Activated CD4-positive, alpha-beta T cell treated with anti-CD3 and anti-CD28 coated beads for 48 hours (primary cell): ENCODE measurements at places on chromosomes 5 and 9.

DNA sequence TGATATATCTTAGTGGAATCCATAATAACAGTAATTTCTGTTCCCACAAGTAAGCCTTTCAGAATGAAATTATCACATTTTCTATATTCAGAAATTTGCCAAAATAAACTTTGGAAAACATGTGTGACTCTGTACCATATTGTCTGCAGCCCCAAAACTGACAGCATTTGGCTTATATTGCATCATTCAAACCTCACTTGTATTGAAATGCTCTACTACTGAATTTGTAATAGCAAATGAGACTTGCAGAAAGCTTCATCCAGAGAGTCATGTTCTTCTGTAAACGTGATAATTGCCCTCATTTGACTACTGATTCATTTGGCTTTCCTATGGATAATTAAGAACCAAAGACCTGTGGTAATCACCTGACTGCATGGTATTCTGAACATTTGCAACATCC is 1249.5 kb upstream of the CDH18 start:
- DNase-seq: no peak

DNA sequence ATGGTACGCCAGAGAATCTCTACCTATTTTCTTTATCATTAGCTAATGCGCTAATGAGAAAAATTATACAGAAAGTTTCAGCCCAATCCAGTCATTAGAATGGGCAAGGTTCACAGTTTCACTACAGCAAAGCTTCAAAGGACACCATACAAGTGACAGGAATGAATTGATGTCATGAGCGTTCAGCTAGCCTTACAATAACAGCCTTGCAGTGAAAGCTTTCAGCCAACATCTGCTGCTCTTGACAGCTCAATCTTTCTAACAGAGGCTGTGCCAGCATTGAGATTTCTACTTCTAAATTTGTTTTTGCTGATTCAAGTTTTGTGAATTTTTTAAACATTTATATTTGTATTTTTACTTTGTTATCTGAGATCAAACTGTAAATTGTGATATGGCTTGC is 302.4 kb upstream of the FAM174A start:
- DNase-seq: no peak

- DNase-seq: no peak
These were observed 416.6 kb downstream of the PLK2 start for GRCh38 chr5:58043032-58043945.

- DNase-seq: no peak
These were observed 24.6 kb downstream of the RAPGEF6 start for GRCh38 chr5:131610198-131611063.

GRCh38 chr9:91403665-91404543 is 19.7 kb downstream of the NFIL3 start:
- DNase-seq: no peak

DNA sequence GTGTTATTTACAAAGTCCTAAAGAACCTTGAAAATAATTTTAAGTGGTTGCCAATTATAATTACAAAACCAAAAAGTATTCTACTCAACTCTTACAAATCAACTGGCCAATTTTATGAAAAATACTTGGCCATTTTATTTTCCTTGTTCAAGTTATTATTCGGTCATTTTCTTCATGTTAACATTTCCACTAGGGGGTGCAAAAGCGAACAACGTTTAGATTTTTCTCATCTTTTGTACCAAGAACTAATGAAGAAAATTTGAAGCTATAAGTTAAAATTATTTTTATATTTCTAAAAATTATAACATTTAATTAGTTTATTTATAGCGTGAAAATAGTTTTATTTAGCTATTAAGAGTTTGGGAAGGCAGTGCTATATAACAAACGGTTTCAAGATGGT is 1453.3 kb downstream of the MAT2B start:
- DNase-seq: no peak

DNA sequence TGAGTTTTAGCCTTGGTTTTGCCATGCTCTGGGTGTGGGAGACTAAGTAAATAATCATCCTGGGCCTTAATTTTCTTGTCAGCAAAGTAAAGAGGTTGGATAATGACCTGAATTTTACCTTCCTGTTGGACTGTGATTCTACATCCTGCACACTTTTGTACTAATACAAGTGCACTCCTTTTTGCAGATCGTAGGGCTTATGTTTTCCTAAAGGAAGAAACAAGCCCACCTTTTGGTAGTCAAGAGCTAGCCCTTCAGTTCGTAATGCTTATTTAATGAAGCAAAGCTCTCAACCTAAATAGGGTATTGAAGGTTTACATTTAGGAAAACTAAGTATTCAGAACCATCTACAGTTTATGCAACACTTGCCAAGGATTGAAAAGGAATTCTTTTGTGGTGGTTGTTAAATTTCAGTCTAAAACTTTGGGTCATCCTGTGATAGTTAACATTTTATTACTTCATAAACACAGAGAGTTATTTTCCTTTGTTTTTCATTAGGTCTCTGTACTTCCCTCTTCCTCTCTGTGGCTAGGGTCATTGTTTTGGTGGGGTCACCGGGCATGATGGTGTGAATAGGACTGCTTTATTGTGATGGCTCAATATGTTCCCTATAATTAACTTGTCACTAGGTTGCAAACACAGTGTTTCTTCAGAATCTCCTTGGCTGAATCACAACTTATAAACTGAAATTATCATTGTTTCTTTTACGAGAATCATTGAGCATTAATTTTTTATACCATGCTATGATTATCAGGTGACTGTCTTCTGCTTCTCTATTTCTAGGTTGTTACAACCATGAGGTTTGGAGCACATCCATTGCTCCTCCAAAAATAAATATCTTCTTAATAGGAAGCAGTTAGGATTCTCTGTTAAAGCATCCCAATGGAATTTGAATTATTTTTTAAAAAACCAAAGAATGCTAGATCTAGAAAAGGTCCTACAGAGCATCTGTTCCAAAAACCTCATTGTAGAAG is 28.5 kb downstream of the SPINK5 start:
- no peak for DNase-seq

DNA sequence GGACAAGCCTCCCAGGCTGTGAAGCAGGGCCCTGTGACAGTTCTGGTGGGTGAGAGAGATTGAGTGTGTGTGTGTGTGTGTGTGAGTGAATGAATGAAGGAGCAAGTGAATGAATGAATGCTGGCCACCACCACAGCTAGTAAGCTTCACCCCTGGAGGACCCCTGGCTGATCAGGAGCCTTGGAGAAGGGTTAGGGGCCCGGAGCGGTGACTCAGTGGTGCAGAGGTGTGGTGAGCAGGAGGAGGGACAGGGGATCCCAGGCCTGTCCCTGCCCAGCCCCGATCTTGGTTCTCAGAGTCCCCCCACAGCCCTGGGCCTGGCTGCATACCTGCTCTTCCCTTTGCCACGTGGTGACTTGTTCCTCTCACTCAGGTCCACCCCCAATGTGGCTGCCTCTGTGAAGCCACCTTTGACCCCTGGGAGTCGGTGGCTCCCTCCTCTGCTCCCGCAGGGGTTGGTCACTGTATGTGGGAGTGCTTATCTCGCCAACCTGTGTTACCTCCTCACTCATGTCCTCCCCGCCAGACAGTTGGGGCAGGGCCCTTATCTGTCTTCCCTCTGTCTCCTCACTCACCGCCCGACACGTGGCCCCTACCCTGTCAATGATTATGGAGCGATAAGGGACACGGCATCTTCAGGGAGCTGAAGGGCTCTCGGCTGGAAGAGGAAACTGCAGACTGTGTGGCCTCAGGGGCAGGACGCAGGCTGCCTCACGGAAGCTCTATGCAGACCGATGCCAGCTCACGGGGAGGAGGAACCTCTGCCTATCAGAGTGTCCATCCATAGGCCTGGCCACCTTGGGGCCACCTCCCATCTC is 99.9 kb upstream of the PITX1 start:
- no peak for DNase-seq

DNA sequence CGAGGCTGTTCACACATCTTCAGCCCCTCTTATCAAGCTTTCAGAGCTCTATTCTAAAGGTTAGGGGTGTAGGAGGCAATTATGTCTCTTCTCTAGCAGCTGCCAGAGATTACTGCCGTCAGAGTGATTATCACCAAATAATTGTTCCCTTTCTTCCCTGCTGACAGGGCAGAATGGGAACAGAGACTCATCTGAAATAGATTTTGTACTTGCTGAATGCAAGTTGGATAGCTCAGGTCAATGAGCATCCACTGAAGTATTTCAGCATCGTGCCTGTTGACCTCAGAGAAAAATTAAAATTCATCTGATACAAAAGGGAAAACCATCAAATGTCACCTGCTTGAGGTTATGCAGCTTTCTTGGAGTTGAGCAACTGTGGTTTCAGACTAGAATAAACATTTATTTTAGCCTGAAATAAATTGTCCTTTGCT is 213.7 kb upstream of the MAP3K1 start:
- DNase-seq: no peak

- no peak for DNase-seq
These were observed 51.2 kb downstream of the NDST1 start for GRCh38 chr5:150559088-150559487.

DNA sequence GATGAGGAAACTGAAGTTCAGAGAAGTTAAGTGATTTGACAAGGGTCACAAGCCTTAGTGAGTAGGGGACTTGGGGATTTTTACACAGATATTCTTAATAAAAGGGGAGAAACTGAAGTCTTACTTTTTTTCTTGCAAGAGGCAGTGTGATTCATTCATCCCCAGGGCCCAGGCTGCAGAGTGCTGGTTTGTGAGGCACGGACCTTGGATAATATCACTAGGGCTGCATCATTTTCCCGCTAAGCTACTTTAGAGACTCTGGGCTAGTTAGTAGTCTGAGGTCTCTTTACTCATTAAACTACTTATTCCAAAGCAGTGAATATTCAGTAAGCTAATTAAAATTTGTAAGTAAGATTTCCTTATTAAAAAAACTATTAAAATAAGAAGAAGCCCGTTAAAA is 195.0 kb downstream of the PBX3 start:
- DNase-seq: no peak

- DNase-seq: peak; percentile 77
These were observed 116.0 kb downstream of the TENT4A start for GRCh38 chr5:6829150-6829784.

GRCh38 chr9:127545196-127546124 is 66.6 kb upstream of the STXBP1 start:
- no peak for DNase-seq

DNA sequence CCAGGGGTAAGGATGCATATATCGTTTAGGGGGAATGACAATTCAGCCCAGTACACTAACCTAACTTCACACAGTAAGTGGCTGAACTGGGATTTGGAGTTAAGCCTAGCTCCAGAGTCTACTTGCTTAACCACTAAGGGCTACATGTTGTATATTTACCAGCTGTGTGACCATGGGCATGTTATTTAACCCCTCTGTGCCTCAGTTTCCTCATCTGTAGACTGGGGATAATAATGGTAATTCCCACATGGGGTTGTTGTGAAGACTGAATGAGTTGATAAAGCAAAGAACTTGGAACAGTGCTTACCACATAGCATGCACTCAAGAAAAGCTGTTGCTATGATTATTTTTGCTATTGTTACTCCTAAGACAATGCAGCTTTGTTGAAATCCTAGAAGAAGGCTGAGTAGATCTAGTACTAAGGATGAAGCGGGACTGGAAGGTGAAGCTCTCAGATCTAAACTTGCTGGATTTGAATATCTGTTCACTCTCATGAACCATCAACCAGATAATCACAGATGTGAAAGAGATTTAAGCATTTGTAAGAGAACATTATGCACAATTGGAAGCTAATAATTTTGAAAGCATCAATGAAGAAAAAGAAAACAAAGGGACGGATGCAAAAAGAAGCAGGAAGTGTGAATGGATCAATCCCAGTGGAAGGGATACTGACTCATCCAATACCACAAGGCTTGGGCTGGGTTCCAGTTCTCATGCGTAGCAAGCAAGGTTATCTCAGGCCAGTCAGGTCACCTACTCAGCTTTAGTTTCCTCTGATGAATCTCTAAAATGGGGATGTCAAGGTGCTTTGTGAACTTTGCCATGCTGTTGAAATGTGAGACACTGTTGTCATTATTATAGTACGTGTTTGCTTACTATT is 78.5 kb upstream of the TBC1D2 start:
- no peak for DNase-seq

- no peak for DNase-seq
These were observed 371.8 kb upstream of the PTGER4 start for GRCh38 chr5:40307920-40308319.

DNA sequence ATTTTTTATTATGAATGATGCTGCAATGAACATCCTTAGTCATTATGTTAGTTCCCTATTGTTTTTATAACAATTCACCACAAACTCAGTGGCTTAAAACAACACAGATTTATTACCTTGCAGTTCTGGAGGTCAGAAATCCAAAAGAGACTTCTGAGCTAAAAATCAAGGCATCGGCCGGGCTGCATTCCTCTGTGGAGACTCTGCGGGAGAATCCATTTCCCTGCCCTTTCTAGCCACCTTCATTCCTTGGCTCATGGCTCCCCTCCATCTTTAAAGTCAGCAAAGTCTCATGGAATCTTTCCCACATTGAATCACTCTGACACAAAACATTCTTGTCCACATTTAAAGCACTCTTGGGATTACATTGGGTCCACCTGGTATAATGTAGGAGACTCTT is 38.6 kb downstream of the SNX18 start:
- DNase-seq: no peak

DNA sequence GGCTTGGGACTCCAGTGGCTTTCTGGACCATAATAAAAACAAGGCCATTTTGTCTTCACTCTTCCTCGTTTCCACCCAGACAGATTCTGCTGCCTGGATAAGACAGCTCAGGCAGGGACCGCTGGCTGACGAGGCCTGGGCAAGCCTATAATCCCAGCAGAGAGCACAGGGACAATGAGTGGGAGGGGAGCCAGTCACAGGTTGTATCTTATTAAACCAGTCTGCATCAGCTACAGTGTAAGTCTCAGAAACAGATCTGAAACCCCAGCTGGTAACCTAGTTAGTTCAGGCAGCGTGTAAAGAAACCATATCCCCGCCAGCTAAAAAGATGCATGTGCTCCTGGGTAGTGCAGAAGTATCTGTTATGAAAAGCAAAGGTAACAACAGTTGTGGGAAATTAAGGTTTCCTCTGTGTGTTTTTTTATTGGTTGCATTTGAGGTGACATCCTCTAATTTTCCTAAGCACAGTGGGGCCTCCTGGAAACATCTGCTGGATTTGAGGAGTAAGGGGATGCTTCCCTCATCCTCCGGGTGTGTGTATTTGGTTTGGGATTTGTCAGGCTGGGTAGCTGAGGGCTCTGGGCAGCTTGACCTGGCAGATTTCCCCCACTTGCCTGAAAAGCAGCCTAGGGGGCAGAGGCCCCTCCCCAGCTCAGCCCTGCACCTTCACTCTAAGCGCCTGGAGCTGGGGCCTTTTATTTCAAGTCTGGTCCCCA is 15.2 kb upstream of the TAL2 start:
- DNase-seq: no peak
